ENCODE measurements at places on chromosomes 12 and 14. TPM values are rescaled to one million over a fixed set of nuclear protein-coding genes. Genes with fewer than 3 reads are reported as not detected.

The CTSG gene
- total RNA-seq: 1.5 TPM

The BICDL1 gene
- total RNA-seq: 71.2 TPM

The LLPH gene
- 3.9 TPM for total RNA-seq

The MGAT2 gene
- total RNA-seq: 11.3 TPM

The GPRC5D gene
- not detected for total RNA-seq

The ABCD4 gene
- 52.3 TPM for total RNA-seq

The RND1 gene
- total RNA-seq: 3.9 TPM

The STAC3 gene
- 0.74 TPM for total RNA-seq

The INSM2 gene
- total RNA-seq: 0.98 TPM

The SLC7A8 gene
- 68.5 TPM for total RNA-seq

The POU6F1 gene
- total RNA-seq: 16.5 TPM

The BATF gene
- 12.0 TPM for total RNA-seq

The BCAT1 gene
- 20.6 TPM for total RNA-seq

The VCPKMT gene
- total RNA-seq: 2.5 TPM

The TMEM179 gene
- total RNA-seq: 7.9 TPM

The B4GALNT1 gene
- 7.6 TPM for total RNA-seq

The LRRC10 gene
- total RNA-seq: not detected

The CLEC4D gene
- total RNA-seq: not detected

The TMEM52B gene
- not detected for total RNA-seq

The ERBB3 gene
- 53.8 TPM for total RNA-seq

The PTPRR gene
- 0.98 TPM for total RNA-seq

The C12orf60 gene
- 0.74 TPM for total RNA-seq

The GLI1 gene
- 0.25 TPM for total RNA-seq

The OR4L1 gene
- total RNA-seq: not detected

The ARMH4 gene
- 5.2 TPM for total RNA-seq

The FBRSL1 gene
- 11.0 TPM for total RNA-seq

The GPR137C gene
- 0.74 TPM for total RNA-seq

The DEPDC4 gene
- total RNA-seq: not detected

The HOXC5 gene
- total RNA-seq: not detected

The DACT1 gene
- 9.8 TPM for total RNA-seq

The PRKD1 gene
- 11.8 TPM for total RNA-seq

The PLEKHH1 gene
- total RNA-seq: 2.5 TPM

The KLRC1 gene
- total RNA-seq: 1.5 TPM

The PTPRQ gene
- total RNA-seq: 0.25 TPM

The COX14 gene
- total RNA-seq: 74.4 TPM

The C14orf39 gene
- total RNA-seq: not detected
